ENCODE measurements at places on chromosomes 7 and 10.

- DNase-seq: no peak
Observed at GRCh38 chr7:50667789-50668226, 102.6 kb upstream of the DDC start.

- DNase-seq: peak; percentile 56
Observed at GRCh38 chr7:94655126-94655847, 646 bp downstream of the SGCE start.

DNA sequence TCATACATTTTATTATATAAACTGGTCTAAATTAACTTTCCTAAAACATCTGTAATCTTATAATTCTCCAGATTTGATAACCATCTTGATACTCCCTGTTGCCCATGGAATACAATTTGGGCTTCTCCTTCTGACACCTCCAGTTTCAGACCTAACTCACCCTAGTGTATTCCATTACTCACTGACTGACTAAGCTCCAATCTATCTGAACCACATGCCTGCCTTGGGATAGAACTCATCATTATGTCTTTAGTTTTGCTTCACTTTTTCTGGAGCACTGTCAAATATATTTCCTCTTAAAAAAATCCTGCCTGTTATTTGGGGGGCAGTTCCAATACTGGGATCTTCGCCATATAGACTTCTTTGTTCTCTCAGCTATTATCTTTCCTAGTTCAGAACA is 4.9 kb upstream of the FOXP2 start:
- no peak for DNase-seq

GRCh38 chr10:69222157-69223027 is 2.3 kb downstream of the HKDC1 start:
- no peak for DNase-seq

DNA sequence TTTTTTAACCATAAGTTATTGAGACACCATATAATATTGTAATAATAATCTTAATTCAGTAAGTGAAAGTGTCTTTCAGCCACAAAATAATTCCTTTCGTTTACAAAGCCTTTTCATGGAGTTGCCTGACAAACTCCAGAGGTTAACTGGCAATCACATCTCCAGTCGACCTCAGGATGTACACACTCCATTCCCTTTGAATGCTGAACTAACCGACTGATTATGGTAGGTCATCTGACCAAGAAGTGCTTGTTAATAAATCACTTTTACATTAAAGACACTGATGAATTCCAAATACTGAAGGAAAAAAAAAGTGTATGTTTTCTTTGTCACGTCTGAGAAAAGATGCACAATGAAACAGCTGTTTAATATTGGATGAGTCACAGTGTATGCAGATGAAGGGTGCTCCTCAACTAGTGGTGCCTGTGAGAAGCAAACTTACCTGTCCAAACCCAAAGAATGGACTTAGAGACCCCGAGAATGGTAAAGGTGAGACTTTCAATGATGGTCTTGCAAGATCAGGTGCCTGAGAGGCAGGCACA is 348.1 kb upstream of the VWC2 start:
- no peak for DNase-seq

DNA sequence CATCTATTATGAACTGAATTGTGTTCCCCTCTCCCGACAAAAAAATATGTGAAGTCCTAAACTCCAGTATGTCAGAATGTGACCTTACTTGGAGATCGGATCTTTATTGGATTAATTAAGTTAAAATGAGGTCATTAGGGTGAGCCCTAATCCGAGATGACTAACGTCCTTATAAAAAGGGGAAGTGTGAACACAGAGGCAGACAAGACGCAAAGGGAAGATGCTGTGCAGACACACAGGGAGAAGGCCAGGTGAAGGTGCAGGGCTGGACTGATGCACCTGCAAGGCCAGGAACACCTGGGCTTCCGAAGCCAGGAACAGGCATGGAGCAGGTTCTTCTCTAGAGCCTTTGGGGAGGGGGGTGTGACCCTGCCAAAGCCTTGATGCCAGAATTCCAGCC is 187.8 kb downstream of the PARD3 start:
- no peak for DNase-seq

GRCh38 chr7:125424721-125425120 is 495.1 kb upstream of the POT1 start:
- no peak for DNase-seq

GRCh38 chr7:51046103-51046466 is 263.4 kb upstream of the GRB10 start:
- no peak for DNase-seq

DNA sequence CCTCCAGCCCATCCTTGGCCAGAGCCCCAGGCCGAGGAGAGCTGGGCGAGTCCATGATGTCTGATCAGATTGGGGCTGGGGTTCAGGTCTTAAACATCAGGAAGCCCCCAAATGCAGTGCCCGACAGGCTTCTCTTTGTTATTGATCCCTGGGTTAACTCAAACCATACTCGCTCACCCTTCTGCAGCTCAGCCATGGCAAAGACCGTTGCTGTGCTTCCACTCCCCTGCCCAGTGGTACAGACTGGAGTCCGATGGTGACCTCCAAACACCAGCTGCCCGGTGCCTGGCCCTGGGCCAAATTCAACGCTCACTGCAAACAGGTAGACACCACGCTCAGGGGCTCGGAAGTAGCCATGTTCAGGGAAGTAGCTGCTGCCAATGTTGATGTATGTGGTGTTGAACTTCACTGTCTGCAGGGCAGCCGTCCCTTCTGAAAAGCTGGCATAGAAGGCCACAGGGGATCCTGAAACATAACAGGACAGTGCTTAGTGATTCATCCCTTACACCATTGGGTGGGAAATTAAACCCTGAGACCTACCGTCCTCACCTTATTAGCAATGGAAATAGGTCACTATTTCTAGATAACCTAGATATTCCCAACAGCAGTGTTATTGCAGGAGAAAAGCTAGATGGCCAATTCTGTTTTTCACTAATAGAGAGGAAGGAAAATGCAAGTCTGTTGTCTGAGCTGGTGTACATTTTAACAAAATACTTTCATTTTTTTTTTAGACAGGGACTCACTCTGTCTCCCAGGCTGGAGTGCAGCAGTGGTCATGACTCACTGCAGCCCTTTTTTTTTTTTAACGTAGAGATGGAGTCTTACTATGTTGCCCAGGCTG is 20.5 kb downstream of the MMRN2 start:
- DNase-seq: no peak

DNA sequence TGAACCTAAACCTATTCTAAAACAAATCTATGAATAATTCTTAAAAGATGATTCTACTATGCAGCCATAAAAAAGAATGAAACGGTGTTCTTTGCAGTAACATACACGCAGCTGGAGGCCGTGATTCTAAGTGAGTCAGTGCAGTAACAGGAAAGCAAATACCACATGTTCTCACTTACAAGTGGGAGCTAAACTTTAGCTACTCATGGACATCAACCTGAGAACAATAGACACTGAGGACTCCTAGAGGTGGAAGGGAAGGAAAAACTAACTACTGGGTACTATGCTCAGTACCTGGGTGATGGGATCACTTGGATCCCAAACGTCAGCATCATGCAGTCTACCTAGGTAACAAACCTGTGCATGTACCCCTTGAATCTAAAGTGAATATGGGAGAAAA is 575.0 kb upstream of the MGMT start:
- DNase-seq: no peak

DNA sequence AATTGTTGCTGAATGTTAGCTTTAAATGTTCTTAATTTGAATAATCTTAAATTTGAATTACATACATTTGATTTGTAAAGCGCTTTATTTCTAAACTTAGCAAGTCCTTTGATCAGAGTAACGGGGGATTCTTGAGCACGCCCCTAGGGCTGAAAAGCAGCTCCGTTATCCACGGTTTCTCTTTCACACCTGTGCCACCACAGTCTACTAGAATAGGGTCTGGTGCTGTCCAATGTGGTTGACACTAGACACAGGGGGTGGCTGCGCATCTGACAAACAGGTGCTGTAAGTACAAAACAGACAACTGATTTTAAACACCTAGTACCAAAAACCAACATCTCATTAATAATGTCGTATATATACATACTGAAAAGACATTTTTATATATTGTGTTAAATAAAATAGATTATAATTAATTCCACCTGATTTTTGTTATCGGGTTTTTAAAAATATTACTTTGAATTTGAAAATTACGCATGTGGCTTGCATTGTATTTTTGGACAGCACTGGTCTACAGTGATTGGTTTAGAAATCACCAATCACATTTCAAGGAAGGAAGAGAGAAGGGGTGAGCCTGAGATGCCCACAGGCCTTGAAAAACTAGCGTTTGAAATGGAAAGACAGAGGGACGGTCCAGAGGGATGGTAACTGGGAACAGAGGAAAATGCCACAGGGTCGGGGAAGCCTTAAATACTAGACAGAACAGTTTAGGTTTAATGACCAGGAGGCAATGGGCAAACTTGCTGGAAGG is 7.3 kb downstream of the SEPHS1 start:
- DNase-seq: no peak

GRCh38 chr7:102988631-102989560 is 76.1 kb downstream of the LRRC17 start:
- DNase-seq: no peak

DNA sequence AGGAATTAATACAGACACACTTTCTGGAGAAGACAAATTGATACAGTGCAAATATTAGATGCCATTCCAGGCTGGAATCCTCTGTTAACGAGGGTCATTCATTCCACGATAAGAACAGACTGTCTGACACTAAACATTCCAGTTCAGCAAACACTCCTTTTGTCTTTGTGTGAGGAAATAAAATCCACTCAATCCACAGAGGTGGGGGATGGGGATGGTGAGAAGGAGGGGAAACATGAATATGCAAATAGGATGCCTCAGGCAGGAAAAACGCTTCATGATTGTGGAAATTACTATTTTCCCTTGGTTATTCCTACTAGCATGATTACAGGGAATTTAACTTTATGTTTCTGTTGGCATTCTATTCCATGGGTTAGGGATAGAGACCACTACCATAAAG is 196.9 kb upstream of the CDCA7L start:
- no peak for DNase-seq

- DNase-seq: no peak
Observed at GRCh38 chr7:37052705-37053104, 328.4 kb upstream of the AOAH start.

DNA sequence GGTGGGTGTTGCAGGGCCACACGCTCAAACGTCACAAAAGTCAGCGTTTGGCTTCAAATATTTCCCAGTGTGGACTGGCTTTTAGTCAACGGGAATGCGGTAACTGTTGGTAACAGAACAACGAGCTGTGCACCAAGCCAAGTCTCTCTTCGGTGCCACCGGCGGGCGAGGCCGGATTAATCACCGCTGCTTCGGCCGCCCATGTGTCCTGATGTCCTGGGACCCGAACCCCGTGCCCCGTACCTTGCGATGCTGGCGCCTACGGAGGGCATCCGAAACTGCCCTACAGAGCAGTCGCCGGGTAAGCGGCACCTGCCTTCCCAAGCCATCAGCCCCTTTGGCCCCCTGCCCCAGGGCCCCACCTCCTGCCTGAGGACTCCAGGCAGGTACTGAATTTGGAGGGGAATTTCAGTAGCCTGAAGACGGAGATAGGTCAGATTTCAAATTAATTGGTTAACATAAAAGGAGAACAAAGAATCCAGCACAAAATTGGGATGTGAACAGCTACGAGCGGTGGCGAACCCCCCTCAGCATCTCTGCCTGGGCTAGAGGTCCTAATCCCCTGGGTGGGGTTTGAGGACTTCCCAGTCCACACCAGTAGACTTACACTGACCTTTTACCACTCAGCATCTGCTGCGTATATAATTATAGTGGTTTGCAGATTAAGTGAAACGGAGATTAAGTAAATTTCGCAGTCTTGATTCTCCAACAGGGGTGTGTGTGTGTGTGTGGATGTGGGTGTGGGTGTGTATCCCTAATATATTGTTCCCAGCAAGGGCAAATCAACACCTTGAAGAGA is at the start of gene LRRC72:
Gene LRRC72 (plus strand): TSS at position 84 of the 799 bp plus-strand sequence. CDS start 128 bp downstream, at position 212.
- no peak for DNase-seq

- DNase-seq: no peak
Observed at GRCh38 chr10:125256026-125256425, 95.7 kb upstream of the CTBP2 start.

- DNase-seq: no peak
Observed at GRCh38 chr7:77396894-77397547, 19.1 kb downstream of the GSAP start.

DNA sequence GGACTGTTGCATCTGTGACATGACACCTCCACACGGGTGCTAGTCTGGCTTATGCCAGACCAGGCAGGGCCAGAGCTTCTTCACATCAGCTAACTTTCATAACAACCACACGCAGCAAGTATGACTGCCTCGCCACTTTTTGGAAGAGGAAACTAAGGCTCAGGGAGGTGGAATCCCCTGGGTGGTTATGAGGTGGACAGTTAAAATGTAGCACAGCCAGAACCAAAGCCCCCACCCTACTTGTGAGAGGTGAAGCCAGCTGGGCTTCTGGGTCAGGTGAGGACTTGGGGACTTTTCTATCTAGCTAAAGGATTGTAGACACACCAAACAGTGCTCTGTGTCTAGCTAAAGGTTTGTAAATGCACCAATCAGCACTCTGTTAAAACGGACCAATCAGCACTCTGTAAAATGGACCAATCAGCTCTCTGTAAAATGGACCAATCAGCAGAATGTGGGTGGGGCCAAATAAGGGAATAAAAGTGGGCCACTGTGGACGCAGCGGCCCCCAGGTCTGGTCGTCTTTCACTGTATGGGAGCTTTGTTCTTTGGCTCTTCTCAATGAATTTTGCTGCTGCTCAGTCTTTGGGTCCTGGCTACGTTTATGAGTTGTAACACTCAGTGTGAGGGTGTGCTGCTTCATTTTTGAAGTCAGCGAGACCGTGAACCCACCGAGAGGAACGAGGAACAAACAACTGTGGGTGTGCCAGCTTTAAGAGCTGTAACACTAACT is 171.0 kb downstream of the PTPN20 start:
- no peak for DNase-seq

Data from BE2C (cell line).